BJ (cell line): ENCODE measurements at places on chromosomes 5 and 9. TPM values are rescaled to one million over a fixed set of nuclear protein-coding genes. Genes with fewer than 3 reads are reported as not detected.

- no peak for DNase-seq
Measured at GRCh38 chr9:137449931-137450538, 8.9 kb upstream of the ENTPD8 start.

- no peak for DNase-seq
Measured at GRCh38 chr9:104960662-104961061, 32.7 kb upstream of the ABCA1 start.

Gene CKMT2
- polyA plus RNA-seq: 0.10 and 0.17 TPM in 2 replicates

Gene NR4A3
- polyA plus RNA-seq: 2.0 and 2.3 TPM in 2 replicates

Gene TSPAN17
- polyA plus RNA-seq: 50.4 and 65.8 TPM in 2 replicates

DNA sequence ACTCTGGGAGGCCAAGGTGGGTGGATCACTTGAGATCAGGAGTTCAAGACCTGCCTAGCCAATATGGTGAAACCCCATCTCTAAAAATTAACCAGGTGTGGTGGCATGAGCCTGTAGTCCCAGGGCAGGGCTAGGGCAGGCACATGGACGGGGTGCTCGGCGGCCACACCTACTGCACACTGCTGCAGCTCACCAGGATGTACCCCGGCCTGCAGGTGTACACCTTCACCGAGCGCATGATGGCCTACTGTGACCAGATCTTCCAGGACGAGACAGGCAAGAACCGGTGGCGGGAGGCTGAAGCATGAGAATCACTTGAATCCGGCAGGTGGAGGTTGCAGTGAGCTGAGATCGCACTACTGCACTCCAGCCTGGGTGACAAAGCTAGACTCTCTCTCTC, 3.2 kb downstream of the ST6GALNAC4 start:
- DNase-seq: no peak

Gene LIFR
- 2.7 and 6.8 TPM in 2 replicates for polyA plus RNA-seq

DNA sequence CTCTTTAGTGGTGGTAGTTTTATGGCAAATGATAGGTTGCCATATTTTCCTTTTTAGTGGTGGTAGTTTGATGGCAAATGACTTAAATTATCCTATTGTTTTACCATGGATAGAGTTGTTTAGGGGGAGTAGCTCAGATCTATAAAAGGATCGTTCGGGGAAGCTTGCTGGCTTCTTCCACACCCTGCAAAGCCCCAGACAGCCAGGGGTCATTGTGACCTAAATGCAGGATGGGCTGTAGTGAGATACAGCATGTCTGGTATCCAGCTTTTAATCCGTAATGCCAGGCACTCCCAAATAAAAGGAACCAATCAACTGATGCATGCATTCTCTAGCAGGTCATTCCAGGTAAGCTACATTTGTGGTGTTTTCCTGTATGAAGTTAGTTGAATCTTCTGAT, 67.1 kb downstream of the PRR16 start:
- no peak for DNase-seq

- DNase-seq: no peak
Measured at GRCh38 chr9:16532681-16533450, 337.6 kb downstream of the BNC2 start.

DNA sequence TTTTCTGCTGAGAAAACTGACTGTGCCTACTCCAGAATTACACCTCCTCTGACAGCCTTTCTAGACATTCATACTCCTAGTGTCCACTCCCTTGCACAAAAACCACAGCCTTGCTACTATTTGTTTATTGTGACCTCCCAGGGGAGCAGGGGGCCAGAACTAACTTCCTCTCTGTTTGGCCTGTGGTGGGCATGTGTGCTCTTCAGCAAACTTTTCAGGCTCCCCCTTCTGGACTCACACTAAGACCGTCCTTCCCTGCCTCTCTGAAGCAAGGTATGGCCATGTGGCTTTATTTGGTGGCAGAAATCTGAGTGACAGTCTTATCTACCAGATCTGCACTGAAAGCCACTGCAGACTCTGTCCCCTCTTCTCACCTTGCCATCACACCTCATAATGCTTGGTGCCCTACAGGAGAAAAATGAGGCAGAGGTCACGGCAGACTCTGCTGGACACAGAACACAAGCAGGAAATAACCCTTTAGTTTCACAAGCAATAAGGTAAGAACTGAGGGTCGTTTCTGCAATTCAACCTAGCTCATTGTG, 28.2 kb downstream of the LIFR start:
- no peak for DNase-seq

- DNase-seq: no peak
Measured at GRCh38 chr5:179974946-179975712, 67.4 kb upstream of the TBC1D9B start.

DNA sequence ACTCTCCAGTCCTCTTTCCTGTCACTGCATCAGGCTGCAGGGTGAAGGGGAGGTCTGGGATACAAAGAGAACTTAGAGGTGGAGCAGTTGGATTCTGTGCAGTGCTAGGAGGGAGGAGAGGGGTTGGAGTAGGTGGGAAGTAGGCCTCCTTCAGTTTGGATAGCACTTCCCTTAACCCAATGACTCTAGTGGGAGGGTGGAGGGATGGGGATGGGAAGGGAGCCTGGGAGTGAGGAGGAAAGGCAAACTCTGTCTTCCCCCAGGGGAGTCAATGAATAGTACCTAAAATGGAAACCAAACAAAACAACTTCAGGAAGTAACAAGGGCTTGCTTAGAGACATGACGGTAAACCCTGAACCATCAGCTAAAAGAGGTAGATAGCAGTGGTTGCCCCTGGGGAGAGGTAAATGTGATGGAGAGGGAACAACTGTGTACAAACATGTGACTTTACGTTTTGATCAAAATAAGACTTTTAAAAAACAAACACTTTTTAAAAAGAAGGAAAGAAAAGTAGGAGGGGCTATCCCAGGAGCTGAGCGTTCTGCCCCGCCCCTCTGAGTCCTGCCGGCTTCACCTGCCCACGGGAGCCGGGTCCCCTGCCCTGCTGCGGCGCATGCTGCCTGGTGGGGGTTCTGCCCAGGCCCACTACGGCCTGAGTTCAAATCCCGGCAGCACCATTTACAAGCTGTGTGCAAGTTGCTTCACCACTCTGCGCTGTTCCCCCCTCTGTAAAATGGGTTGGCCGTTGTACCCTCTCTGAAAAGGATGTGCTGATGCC, 30.9 kb downstream of the GSN start:
- DNase-seq: no peak

GRCh38 chr5:138656916-138657315, 81.7 kb upstream of the HSPA9 start:
- no peak for DNase-seq

DNA sequence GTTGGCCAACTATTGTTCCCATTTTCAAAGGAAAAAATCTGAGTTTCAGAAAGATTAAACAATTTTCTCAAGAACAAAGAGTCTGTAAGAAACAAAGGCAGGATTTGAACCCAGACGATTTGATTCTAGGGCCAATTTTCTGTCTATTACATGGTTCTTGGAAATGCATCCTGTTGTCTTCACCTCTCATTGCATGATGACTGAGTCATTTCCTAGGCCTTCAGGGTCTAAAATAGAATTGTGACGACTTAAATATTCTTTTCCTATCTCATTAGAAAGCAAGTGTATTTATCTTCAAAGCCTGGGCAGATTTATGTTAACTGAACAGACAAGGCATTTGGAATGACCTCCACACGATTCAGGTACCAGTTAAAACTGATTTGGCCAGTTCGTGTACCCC, 512.9 kb downstream of the NTRK2 start:
- no peak for DNase-seq

Gene HMMR
- 5.4 and 12.0 TPM in 2 replicates for polyA plus RNA-seq

Gene RICTOR
- 6.3 and 11.9 TPM in 2 replicates for polyA plus RNA-seq

- DNase-seq: no peak
Measured at GRCh38 chr5:95840956-95841705, 18.6 kb upstream of the GLRX start.

- no peak for DNase-seq
Measured at GRCh38 chr5:178368716-178369300, 136.2 kb upstream of the PHYKPL start.

DNA sequence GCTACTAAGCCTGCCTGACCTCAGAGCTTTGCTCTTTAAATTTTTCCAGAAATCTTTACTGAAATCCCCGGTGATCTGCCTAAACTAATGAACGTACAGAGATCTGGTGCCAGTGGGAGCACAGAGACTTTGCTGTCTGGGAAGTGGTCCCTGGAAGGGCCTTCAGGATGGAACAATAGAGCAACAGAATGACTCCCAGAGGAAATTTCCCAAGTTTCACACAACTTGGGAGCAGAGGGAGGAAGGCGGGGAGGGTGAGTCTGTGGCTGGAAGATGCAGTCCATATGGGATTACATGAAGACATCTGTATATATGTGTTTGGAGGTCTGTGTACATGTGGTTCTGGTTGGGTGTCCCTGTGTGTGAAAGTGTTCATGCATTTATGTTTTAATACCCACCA, 638.3 kb downstream of the CCDC171 start:
- no peak for DNase-seq

DNA sequence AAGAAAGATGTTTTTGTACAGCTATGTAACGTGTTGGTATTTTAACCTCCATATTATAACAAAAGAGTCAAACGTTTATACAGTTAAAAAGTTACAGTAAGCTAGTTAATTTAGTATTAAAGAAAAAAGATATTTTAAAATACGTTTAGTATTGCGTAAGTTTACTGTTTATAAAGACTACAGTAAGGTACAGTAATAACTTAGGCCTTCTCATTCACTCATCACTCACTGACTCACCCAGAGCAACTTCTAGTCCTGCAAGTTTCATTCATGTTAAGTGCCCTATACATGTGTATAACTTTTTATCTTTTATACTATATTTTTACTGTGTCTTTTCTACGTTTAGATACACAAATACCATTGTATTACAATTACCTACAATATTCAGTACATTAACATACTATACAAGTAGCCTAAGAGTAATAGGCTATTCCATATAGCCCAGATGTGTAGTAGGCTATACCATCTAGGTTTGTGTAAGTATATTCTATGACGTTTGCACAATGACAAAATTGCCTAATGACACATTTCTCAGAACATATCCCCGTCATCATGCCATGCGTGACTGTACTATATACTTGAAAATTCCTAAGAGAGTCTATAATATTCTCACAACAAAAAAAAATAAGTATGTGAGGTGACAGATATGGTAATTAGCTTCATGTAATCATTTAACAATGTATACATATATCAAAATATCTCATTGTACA, 33.8 kb downstream of the ERP44 start:
- peak; percentile 21 for DNase-seq

GRCh38 chr9:77663754-77664153, 15.6 kb upstream of the GNA14 start:
- peak; percentile 9 for DNase-seq

DNA sequence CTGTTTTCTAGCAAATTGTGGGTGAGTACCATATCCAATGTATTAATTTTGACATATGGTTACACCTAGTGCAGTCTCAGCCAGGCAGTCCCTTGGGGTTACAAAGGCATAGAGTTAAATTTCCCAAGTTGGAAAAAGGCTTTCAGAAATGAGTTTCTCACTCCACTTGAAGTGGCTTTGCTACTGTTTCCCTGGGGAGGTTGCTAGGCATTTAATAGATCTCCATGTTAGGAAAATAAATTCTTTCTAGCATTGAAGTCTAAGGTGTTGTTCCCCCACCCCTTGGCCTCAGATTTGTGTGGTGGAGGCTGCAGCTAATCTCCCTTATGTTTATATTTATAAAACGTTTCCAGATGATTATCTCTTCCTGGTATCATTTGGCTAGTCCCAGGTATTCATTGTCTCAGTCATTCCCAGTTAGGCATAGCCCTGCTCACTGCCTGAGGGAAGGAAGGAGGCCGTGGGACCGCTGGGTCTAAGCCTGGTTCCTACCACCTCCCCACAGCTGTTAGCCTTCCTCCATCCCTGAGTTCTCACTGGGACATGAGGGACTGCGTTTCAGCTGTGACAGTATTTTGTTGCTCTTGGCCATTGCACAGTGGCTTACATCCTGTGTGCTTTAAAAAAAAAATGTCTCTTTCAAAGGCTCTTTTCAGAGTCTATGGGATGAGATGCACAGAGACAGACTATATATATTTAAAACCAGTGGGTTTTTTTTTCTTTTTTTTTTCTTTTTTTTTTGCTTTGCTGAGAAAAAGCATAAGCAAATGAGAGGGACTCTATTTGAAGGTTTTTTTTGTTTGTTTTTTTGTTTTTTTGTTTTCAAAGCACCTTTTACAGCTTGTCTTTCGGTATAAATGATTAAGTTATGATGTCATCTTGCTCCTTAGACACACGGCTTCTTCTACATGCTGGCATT, 121.5 kb downstream of the MAST4 start:
- no peak for DNase-seq

- no peak for DNase-seq
Measured at GRCh38 chr9:78235256-78235761, 566 bp upstream of the CEP78 start.

DNA sequence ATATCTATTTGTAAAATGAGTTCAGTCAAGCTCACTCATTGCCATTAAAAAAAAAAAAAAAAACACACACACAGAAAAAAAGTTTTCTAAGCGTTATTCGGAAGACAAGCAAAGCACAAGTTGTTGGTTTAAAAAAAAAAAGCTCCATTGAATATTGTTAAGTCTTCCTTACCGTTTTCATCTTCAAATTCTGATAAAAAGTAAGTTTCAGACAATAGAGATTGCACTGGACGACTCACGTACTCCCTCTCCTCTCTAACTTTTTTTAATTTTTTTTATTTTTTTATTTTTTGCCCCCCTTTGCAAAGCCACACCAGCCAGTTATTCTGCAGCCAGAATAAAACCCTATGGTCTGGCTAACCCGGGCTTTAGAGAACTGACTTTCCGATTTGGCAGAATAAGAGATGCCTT, 544 bp downstream of the ADAMTS6 start:
- no peak for DNase-seq

GRCh38 chr9:32572900-32573523, at the start of gene NDUFB6:
Gene NDUFB6, minus strand, starts transcription at chr9:32573159. Its CDS starts 99 bp downstream, at chr9:32573060.
- peak; percentile 59 for DNase-seq

GRCh38 chr9:89549031-89549644, 51.2 kb upstream of the SEMA4D start:
- no peak for DNase-seq

Gene NRG2
- not detected in 2 replicates for polyA plus RNA-seq

Gene C9orf50
- 0.20 and 0.21 TPM in 2 replicates for polyA plus RNA-seq

DNA sequence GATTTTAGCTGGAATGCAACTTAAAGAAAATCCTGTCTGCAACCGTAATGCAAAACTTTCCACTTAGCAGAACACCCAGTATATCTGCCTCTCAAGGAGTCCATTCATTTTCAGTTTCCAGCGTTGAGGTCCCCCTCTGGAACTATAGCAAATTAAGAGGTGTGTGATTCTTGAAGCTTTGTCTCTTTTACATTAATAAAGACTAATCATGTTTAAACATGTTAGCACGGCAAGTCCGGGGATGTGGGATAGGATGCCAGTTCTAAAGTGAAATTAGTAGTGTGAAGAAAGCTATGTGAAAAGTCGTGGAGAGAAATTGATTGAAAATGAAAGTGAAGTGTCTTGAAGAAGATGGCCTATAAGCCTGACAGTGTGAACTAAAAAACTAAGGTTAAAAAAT, 429.1 kb downstream of the NR2F1-AS1 start:
- DNase-seq: no peak
